ENCODE measurements at places on chromosomes 7 and 10.

DNA sequence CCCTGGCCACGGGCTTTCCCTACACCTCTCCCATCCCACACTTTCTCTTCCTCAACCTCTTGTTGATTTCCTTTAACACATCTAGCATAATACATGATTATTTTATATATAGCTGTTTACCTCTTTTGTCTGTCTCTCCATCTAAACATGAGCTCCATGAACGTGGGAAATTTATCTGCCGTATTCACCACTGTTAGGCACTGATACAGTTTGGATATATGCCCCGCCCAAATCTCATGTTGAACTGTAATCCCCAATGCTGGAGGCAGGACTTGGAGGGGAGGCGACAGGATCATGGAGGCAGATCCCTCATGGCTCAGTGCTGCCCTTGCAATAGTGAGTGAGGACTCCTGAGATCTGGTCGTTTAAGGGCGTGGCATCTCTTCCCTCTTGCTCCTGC is 5.7 kb downstream of the CYTH3 start:
- DNase-seq: no peak

DNA sequence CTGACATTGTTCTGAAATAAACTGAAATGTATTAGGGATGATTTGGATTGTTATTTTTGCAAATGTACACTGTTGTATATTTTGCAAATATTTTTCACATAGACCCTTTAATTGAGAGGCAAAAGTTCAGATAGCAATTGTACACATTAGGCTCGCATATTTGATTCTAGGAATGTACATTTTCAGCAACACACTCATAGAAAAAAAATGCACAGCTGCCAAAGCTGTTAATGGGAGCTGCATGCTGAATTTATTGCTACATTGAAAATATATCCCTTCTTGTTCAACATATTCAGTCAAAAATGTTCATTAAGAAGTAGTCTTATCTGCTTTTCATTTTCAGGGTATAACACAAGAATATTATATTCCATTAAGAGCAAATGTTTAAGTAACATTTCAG is 512.9 kb downstream of the ATRNL1 start:
- peak; percentile 55 for DNase-seq

DNA sequence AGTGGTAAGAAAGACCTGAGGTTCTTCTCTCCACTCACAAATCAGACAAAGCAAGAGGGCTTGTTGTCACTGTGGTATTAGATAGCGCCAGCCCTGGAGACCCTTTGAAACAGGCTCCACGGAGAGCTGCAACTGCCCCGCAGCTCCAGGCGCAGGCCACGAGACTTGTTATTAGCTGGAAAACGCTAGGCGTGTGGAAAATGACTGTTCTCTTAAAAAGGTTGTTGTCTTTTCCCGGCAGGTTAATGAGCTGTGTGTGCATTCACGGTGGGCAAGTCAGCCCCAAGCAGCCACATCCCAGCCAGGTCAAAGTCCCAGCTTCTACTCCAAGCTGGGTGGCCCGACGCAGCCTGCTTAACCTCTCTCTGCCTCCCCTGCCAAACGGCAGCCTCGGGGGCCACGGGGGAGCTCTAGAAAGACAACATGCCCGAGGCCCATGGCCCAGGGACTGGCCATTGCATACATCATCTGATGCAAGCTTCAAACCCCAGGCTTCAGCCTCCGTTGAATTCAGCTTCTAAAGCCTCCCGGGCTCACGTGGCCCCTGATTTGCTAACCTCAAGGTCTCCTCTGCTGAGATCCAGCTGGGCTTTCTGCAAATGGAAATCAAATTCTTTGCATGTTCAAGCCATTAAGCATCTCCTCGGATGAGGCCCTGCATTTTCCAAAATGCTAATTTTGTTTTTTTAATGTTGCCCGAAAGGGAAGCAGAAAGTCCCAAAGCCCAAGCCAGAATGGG is 61.3 kb upstream of the DNAAF5 start:
- DNase-seq: no peak

GRCh38 chr10:48343106-48343505 is 36.6 kb downstream of the MAPK8 start:
- no peak for DNase-seq

- DNase-seq: no peak
Measured at GRCh38 chr7:29146057-29146706, at the start of gene CPVL. TSS of gene CPVL (minus strand) at chr7:29146537. CDS start at chr7:29121061, 25,476 bp downstream.
